ENCODE measurements at places on chromosomes 16 and 17.

DNA sequence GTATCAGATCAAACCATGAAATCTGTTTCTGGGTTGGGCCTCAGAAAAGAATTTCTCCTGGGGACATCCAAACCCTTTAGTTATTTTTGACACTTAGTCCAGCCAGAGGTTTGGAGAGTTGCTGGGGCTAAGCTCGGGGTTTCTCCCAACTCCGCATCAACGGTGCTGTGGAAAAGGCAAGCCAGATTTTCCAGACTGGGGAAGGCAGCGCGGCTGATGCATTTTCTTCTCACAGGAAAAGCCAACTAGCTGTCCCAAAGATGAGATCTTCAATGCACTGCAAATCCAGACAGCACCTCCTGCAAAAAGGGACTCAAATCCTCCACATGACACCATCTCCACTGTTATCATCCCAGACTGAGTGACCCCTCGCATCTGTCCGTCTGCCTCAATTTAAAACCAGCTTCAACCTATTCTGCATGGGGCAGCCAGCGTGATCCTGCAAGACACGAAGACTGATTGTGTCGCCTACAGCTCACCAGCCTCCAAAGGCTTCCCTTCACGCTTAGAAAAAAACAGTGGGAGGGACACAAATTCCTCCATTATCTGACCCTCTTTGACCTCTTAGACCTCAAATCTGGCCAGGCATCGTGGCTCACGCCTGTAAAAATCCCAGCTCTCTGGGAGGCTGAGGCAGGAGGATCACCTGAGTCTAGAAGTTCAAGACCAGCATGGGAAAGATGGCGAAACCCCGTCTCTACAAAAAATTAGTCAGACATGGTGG lies 62.0 kb downstream of the GAS7 start:
- DNase-seq, result no peak

GRCh38 chr17:75514919-75515495 lies 330 bp downstream of the CASKIN2 start:
- DNase-seq, result no peak

GRCh38 chr17:57832314-57833178 lies 17.3 kb downstream of the MRPS23 start:
- no peak for DNase-seq

- DNase-seq, result no peak
Measured at GRCh38 chr16:4135537-4135936, 19.3 kb upstream of the ADCY9 start.

DNA sequence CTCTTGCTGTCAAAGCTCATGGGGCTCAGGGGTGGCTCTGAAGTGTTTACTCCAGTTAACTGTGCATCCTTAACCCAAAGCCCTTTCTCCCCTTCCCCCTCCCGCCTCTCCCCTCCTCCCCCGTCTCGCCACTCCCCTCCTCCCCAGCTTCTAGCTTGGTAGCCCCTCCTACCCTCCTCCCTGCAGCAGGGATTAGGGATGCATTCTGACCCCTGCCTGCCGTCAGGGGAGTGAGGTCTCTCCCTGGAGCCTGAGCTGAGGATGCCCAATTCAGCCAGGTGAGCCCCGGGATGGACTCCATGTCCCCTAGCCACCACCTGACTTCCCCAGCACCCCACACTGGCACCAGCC lies 1.6 kb downstream of the HS3ST6 start:
- no peak for DNase-seq

DNA sequence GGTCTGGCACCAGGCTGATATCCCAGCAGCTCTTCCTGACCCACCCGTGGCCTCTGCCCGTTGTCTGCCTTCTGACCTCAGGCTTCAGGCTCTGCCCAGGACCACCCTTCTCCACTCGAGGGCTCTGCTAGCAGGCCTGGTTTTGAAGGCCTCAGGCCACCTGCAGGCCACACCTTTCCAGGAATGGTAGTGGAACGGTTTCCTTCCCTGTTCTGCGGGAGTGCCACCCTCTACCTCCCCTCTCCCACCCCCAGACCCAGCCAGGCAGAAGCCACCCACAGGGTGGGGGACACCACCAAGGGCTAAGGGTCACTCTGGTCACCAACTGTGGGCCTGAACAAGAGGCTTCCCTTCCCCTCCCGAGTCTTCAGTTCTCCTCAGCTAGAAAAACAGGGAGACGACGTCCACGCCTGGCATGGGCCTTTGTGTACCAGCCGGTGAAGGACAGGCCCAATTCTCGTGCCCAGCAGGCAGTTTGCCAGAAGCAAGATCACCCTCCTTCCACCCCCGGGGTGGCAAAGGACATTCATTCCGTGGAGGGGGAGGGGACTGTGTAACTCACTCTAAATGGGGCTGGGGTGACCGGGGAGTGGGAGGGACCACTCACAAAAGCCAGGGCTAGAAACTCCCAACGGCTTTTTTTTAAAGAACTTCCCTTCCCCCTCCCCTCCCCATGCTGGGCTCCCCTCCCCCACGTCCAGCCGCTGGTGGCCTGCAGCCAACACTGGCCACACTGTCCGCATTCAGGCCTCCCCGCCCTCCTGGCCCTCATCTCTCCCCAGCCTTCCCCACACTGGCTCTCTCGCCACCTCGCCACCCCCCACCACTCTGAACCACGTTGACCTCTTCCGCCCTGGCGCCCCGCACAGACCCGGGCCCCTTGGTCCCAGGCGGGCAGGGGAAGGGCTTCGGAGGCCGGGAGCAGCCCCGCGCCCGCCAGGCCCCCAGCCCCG lies 7.7 kb downstream of the CBX4 start:
- DNase-seq, result no peak

- no peak for DNase-seq
Measured at GRCh38 chr17:11412654-11413053, 171.6 kb downstream of the SHISA6 start.

GRCh38 chr17:83192161-83192788 lies 112.9 kb downstream of the METRNL start:
- DNase-seq, result no peak

DNA sequence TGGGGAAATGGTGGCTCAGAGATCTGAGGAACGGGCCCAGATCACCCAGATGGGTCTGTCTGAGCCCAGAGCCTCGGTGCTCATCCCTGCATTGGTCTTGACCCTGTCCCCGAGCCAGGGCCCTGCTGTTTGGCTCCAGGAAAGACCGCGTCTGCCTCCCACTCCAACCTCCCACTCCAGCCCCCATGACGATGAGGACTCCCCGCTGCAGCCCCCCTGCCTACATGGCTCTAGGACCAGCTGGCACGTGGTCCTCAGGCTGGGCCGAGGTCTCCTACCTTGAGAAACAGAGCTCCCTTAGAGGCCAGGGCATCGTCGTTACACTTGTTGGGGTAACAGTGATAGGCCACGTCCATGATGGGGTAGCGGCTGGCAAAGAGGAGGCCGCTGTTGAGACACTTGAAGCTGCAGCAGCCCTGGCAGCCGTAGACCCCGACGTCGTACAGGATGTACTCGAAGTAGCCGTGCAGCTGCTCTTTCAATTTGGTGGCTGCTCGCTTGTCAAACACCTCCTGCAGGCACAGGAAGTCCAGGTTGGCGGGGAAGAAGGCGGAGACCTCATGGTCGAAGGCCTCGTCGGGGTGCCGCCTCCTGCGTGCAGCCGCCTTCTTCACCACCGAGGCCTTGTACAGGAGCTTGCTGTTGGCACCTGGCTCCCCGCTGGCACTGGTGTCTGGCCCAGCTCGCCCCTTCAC lies 59.9 kb downstream of the PRMT7 start:
- DNase-seq, result peak; percentile 45

GRCh38 chr16:49494891-49495566 lies 121.4 kb downstream of the C16orf78 start:
- no peak for DNase-seq
